ENCODE measurements at places on chromosomes 2 and 18. TPM values are rescaled to one million over a fixed set of nuclear protein-coding genes. Genes with fewer than 3 reads are reported as not detected.

Gene COL4A4
- total RNA-seq = 0.03 TPM

Gene FAP
- total RNA-seq = not detected

Gene CETN1
- not detected for total RNA-seq

Gene DAW1
- total RNA-seq = not detected

Gene FAM168B
- total RNA-seq = 79.4 TPM

Gene IL1RL1
- total RNA-seq = 0.26 TPM

Gene TTN
- total RNA-seq = 8.6 TPM

Gene CCDC178
- not detected for total RNA-seq

All from CD4-positive, alpha-beta memory T cell (primary cell).